ENCODE measurements at places on chromosomes 5 and 9.

DNA sequence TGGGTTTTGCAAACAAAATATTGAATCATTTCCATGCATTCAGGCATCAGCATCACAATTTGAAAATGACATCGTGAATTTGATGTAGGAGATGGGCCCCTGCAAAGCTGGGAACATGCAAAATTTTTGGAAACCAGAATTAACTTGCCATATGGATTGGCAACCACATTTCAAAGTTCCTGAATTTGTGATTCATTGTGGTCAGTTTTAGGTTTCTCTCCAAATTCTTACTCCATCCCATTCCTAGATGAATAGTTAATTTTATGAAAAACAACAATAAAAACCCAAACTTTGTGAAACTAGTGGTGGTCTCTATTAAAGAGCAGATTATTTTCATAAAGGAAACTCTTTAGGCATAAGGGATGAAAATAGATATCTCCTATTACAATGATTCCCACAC, 107.8 kb upstream of the SLIT3 start:
- no peak for DNase-seq

- DNase-seq, result no peak
These were observed 122.5 kb downstream of the NPR3 start for GRCh38 chr5:32833663-32834062.

- no peak for DNase-seq
These were observed 435.4 kb upstream of the GRAMD2B start for GRCh38 chr5:125987677-125988255.

DNA sequence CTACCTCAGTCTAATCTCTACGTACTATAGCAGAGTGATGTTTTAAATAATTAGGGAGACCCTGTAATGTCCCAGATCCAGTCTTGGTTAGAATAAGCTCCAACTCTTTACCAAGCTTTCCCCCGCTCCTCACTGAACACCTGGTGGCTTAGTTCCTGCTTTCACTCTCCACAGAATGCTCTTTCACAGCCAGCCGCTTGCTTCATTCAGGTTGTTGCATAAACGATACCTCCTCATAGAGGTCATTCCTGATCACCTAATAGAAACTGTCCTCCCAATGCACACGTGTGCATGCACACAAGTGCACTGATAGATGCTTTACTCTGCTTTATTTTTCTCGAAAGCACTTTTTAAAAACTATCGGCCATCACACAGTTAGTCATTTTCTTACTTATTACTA, 298.1 kb downstream of the TRPM3 start:
- no peak for DNase-seq

DNA sequence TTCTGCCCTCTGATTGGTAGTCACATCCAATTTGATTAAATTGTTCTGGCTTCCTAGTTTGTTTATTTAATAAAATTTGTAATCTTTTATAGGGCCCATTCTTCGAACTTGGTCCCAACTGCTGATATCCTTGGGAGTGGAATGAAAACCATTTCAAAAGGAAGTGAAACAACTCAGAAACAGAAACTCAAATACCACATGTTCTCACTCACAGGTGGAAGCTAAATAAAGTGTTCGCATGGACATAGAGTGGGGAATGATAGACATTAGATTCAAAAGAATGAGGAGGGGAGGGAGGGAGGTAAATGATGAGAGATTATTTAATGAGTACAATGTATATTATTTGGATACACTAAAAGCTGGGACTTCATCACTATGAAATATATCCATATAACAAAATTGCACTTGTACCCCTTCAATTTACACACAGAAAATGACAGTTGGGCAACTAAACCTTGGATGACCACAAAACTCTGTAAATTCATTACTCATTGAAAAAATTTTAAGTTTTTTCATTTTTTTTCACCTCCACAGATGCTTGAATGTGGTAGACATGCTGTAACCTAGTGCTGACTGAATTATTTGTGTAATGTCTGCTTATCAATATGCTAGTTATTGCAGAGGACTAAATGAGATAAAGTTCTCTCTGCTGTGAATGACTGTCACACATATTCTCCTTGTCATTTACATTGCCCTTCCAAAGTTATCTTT, 16.0 kb downstream of the ATP10B start:
- no peak for DNase-seq

GRCh38 chr5:84361572-84361971, 23.1 kb downstream of the EDIL3 start:
- no peak for DNase-seq

DNA sequence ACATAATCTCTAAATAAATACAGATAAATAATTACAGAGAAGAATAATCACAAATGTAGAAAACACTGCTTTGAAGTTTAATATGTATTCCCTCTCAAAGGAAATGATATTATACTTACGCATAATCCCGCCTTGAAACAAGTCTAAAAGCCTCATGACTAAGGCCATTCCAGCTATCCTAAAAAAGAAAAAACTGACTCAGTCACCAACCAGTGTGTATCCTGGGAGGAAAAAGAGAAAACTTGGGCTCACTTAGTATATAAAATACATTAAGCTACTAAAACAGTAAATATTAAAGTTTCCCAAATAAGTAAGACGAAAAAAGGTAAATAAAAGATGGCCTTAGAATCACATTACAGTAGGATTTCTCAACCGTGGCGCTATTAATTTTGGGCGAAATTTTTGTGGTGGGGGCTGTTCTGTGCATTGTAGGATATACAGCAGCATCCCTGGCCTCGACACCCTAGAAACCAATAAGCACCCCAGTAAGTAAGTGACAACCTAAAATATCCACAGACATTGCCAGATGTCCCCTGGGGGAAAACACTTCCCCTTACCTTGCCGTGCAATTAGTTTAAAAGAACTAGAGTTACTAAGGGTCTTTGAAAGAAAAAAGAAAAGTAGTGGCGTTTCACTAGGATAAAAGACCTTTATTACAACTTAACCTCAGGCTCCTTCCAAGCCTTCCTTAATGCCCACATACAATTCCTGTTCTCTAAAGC, 1.1 kb downstream of the HSPA9 start:
- peak; percentile 4 for DNase-seq

GRCh38 chr5:5347442-5347841, 75.0 kb upstream of the ICE1 start:
- DNase-seq, result no peak

All from suppressor macrophage treated with lipopolysaccharide for 1 hour (primary cell).